ENCODE measurements at places on chromosomes 7 and 10. TPM values are rescaled to one million over a fixed set of nuclear protein-coding genes. Genes with fewer than 3 reads are reported as not detected.

FKBP6 gene
- total RNA-seq, result not detected

ZNF503 gene
- 1.6 TPM for total RNA-seq

KLHDC10 gene
- 38.2 TPM for total RNA-seq

CALHM2 gene
- total RNA-seq, result not detected

AUTS2 gene
- 0.11 TPM for total RNA-seq

IFIT2 gene
- total RNA-seq, result 1.7 TPM

NEBL gene
- total RNA-seq, result under 0.01 TPM

ZNF800 gene
- 22.1 TPM for total RNA-seq

AOAH gene
- 0.05 TPM for total RNA-seq

LIPM gene
- not detected for total RNA-seq

OR2A1 gene
- total RNA-seq, result not detected

TAS2R41 gene
- total RNA-seq, result not detected

TMEM139 gene
- total RNA-seq, result not detected

ASAH2 gene
- total RNA-seq, result 1.1 TPM

ADAM12 gene
- total RNA-seq, result 0.35 TPM

HGF gene
- total RNA-seq, result 0.11 TPM

DNTT gene
- not detected for total RNA-seq

NUTM2A gene
- total RNA-seq, result 0.67 TPM

TLL2 gene
- total RNA-seq, result 0.11 TPM

ZNF398 gene
- 10.5 TPM for total RNA-seq

SH2D4B gene
- 0.11 TPM for total RNA-seq

CADPS2 gene
- 40.8 TPM for total RNA-seq

PALD1 gene
- 1.8 TPM for total RNA-seq

Data from SK-MEL-5 (cell line).